ENCODE measurements at places on chromosomes 1 and 21. TPM values are rescaled to one million over a fixed set of nuclear protein-coding genes. Genes with fewer than 3 reads are reported as not detected.

DNA sequence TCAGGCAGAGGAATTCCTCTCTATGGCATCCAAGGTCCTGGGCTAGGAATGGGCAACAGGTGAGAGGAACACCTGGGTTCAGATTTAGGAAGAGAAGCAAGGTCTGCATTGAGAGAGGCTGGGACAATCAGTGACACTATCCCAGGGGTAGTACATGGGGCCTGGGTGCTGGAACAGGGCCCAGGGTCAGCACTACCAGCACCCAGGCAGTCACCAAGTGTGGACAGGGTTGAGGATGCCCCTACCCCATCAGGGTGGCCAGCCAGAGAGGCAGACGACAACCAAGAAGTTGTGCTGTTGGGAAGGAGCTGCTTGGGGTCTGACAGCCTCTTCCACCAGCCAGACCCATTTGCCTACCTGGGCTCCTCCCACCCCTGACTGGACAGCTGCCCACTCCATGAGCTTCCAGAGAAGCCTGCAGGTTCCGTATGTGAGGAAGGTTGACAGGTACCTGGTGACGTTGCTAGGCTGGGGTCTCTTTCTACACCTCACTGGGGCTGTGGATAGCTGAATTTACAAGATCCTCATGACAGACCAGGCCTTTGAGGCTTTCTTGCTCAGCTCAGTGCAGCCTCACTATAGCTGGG is 13.9 kb downstream of the CYP4A11 start:
- no peak for DNase-seq

- DNase-seq: no peak
These were observed 165.7 kb upstream of the SYT6 start for GRCh38 chr1:114319418-114319817.

HTR1D gene
- total RNA-seq: not detected

DNA sequence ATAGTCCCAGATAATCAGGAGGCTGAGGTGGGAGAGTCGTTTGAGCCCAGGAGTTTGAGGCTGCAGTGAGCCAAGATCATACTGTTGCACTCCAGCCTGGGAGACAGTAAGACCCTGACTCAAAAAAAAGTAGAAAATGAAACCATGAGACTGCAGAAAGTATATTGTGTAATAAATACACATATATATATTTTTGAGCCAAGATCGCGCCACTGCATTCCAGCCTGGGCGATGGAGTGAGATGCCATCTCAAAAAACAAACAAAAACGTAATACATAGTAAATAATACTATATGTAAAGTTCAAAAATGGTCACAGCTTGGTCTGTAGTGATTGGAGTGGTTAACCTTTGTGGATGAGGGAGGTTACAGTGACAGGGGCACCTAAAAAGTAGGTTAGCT is 9.7 kb downstream of the BRDT start:
- no peak for DNase-seq

FAM3B gene
- total RNA-seq: 13.2 TPM

DNA sequence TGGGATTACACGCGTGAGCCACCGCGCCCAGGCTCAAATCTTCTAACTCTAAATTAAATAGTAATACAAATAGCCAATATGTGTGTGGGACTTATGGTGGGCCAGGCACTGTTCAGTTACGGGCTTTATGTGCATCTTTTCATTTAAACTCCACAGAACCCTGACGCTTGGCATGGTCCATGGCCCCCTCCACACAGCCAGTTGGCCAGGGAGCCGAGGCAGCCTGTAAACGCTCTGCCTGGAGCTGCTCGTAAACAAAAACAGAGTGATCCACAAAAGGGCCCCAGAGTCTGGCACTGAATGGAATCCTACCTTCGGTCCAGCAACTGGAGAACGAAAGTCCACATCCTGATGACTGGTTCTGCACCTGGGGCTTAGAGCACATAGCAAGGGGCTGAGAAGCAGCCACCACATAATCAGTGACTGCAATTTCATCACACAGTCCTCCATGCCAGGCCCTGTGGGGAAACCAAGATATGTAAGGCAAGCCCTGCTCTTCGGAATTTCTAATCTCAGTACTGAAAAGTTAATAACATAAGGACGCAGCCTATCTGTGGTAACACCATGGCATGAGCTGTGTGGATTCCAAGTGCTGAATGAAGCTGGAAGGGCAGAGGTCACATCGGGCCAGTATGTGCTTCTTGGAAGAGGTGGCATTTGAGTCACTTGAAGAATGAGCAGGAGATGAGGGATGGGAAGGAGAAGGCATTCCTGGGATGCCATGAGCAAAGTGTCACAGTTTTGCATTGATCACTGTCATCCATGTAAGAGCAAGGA is 13.5 kb upstream of the ADAMTSL4 start:
- no peak for DNase-seq

DNA sequence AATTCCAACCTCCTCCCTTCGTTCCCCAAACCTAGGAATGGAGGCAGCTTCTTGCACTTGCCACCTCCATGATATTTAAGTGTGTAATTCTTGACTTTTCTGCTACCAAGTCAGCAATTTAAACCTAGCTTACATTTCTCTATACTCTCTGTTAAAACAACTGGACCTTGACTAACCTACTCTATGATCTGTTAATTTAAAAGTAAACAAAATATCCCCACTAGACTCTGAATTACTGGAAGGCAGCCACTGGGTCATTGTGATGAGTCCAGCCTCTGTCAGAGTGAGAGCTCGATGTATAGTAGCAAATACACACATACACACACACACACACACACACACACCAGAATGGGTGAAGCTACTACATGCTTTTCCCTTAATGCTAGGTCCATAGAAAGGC is 40.0 kb upstream of the DHCR24 start:
- DNase-seq: no peak

GRCh38 chr1:184426278-184426674 is 39.4 kb downstream of the C1orf21 start:
- DNase-seq: no peak

TYW3 gene
- total RNA-seq: 34.2 TPM

FCRL1 gene
- total RNA-seq: 0.61 TPM

DNA sequence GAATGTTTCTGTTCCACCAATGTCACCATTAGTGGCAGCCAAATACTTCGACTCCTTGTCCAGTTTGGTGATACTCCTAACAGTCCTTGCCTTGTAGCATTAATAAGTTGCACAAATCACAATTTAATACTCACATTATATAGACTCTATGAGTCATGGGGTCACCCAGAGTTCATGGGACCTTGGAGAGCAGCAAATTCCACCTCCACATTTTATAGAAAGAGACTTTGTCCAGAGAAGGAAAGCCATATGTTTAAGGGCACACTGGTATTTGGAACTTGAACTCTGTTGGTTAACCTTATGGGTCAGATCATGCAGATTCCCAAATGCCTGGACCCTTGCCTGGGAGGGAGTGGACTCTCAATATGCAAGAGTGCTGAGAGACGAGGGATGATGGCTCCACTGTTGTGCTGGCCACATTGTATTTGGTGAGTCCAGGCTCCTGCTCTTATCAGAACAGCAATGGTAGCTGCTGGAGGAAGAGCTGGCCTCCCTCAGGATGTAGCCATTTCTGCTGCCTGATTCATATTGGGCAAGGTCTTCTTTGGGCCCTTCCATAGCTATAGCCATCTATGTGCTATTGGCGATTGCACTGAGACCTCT is 30.6 kb downstream of the DNAJC6 start:
- no peak for DNase-seq

DNA sequence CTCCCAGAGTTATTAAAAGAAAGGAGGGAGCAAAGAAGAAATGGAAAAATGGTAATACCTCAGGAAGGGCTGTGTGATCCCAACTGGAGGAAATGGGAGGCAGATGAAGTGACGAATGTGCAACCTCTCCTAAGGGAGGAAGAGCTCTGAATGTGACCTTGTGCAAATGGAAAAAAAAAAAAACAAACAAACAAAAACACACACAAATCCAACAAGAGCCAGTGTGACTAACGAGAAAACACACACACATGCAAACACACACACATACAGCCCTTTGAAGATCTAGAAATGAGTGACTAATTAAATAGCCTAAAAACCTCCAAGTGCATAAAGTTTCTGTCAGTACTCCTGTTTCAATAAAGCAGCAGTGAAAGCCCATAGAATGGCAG is 49.0 kb downstream of the CCN1 start:
- no peak for DNase-seq

- no peak for DNase-seq
These were observed 53.1 kb downstream of the SH3GLB1 start for GRCh38 chr1:86757272-86757984.

CPLANE2 gene
- 4.2 TPM for total RNA-seq

CNKSR1 gene
- 1.1 TPM for total RNA-seq

GRCh38 chr21:20852866-20853265 is 145.3 kb upstream of the NCAM2 start:
- no peak for DNase-seq

DNA sequence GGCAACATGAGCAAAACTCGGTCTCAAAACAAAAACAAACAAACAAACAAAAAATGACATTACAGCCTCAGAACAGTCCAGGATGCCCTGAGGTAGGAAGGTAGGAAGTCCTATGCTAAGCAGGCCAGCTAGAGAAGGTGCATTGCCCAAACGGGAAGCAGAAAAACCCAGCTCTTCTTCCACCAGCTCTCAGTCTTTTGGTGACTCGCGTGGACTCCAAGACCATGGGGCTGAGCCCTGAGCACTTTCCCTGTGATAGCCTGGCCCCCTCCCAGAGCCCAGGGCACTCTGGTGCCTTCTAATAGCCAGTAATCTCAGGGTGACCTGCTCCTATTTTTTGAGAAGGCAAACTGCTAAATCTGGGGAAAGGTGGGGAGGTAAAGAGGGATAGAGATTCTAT is 16.1 kb downstream of the PHLDA3 start:
- no peak for DNase-seq

GRCh38 chr1:14964711-14965055 is 188.9 kb upstream of the TMEM51 start:
- no peak for DNase-seq

- DNase-seq: no peak
These were observed 1334.5 kb upstream of the ADGRL4 start for GRCh38 chr1:80341021-80341420.

DNA sequence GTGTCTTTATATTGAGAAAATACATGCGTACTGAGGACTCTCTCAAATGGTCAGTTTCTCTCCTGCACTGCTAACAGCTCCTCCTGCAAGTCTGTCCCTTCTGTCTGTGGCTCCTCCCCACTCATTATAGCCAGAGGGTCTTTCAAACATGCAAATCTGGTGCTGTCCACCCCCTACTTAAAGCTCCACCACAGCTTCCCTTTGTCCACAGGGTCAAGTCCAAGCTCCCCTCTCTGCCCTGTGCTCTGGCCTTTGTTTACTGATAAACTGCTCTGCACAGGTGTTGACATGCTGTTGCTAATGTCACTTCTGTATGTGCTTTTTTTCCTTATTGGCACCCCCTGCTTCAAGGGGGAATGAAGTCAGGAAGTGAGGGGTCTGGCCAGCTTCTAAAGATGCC is 47.7 kb upstream of the GPR37L1 start:
- DNase-seq: no peak

CHIT1 gene
- total RNA-seq: 6.2 TPM

DNA sequence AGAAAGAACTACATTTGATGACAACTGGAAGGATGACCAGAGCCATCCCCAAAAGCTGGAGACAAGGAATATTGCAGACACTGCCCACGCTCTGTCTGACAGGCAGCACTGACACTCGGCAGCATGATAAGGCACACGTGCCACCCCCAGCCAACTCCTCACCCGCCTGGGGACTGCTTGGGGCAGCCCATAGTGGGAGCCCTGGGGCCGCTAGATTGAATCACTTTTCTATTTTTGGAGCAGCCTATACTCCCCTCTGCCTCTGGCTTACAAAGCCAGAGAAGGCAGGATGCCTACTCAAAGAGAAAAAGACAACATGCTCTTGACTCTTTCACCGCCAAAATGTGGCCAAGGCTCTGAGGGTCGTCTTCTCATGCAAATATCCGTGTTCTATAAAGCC is 1.3 kb downstream of the SMG5 start:
- DNase-seq: peak; percentile 21

DNA sequence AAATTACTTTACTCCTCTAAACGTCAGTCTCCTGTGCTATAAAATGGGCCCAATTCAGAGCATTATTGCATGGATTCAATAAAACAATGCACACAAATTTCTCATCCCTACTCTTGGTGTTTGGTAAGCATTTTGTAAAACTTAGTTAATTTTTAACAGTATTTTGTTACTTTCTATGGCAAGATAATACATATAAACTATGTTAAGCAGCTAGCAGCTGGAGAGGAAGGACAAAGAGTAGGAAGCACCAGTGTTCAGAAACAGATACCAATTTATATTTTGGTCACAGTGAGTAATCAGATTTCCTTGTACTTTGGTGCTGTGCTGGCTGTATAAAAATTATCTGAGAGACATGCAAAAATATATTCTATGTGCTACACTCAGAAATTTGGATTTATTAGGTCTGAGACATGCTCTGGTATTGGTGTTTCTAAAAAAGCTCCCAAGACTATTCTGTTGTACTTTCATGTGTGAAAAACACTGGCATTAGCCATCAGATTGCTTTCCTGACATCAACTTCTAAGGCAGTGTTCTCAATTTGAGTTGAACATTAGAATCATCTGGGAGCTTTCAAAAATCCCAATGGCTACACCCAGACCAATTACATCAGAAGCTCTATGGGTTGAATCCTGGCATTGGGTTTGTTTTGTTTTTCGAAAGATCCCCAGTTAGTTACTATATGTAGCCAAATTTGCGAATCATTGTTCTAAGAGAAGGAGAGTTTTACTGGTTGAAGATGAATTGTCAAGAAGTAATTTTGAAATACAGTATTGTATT is 100.3 kb upstream of the C1orf87 start:
- no peak for DNase-seq

OR2M5 gene
- total RNA-seq: not detected

GRCh38 chr1:94425821-94426484 is 7.8 kb downstream of the ABCD3 start:
- DNase-seq: no peak

DNA sequence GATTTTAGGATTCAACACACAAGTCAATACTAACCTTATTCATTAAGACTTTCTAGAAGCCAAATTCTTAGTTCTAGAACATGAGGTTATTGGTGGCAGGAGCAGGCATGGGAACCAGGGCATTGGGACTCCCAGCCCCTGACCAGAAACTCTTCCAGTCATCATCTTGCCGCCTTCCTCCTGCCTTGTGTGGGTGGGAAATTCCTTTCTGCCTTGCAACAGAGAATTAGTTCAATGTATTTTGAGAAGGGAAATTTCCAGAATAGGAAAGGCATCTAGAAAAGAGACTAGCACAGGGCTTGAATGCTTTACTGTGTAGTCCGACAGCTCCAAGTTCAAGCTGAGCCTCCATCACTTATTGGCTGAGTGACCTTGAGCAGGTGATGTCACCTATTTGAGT is 8.7 kb downstream of the GRHL3 start:
- DNase-seq: no peak

USP25 gene
- 37.7 TPM for total RNA-seq

C4BPA gene
- 0.09 TPM for total RNA-seq

TMPRSS2 gene
- total RNA-seq: 0.99 TPM

DNA sequence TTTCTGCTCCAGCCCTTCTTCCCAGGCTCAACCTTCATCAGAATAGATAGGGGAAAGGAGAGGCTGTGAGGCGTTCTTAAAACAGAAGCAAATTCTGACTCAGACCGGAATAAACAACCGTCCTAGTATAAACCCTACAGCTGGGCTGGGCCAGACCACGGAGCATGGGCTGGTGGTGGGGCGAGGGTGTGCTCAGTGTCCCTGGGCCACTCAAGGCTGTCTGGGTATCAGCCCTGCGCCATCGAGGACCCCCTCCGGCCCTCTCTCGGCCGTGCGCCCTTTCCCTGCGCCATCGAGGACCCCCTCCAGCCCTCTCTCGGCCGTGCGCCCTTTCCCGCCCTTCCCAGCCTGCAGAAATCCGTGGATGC is 36.0 kb downstream of the CAPN2 start:
- no peak for DNase-seq

- DNase-seq: no peak
These were observed 54.2 kb downstream of the ITSN1 start for GRCh38 chr21:33696465-33696864.
